Activated CD8-positive, alpha-beta memory T cell treated with anti-CD3 and anti-CD28 coated beads for 1 hour (primary cell): ENCODE measurements at places on chromosomes 5 and 9.

DNA sequence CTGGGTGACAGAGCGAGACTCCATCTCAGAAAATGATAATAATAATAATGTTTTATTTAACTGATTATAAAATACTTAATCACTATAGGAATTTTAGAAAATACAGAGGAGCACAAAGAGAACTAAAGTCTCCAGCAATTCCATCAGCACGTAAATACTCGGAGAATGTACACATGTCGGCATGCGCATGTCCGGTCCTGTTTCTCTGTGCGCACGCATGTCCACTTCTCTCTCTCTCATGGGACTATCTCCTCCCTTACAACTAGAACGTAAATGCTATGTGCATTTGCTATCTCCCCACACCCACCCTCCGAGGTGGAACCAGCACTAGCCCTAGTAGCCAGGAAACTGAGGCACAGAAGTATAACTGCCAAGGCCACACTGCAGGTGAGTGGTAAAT, 19.0 kb downstream of the CCNJL start:
- DNase-seq: no peak

- DNase-seq: no peak
Measured at GRCh38 chr5:61802456-61802855, 470.4 kb downstream of the ZSWIM6 start.

GRCh38 chr5:123099514-123100151, 10.6 kb downstream of the PRDM6 start:
- DNase-seq: no peak

DNA sequence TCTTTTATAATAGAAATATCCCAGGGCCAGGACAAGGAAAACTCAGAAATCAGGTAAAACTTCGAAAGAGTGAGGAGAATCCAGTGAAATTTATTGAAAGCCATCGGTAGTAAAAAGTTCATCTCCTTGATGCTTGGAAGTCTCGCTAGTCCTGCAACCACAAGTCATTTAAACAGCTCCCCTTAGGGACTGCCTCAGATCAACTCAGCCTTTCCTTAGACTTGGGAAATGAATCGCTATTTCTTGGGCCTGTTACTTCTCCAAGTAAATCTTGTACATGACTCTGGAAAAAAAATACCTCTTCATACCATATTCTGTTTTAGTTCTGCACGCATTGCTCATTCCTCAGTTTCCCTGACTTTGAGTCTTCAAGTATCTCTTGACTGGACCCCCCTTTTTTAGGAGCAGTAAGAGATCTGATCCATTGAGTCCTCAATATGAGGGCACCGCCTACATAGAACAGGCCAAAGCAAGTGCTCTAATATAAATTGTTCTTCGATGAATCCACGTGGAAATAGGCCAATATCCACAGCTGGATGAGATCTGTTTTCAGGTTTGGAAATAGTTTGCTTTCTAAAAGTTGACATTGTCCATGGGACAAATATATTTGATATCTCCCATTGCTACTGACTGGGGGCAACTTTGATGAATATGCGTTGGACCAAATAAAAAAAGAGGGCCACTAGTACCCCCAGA, 114.2 kb downstream of the PRDM6 start:
- DNase-seq: no peak

GRCh38 chr5:110288766-110289511, 437.5 kb downstream of the TMEM232 start:
- DNase-seq: no peak

GRCh38 chr5:168268949-168269936, 22.2 kb upstream of the WWC1 start:
- no peak for DNase-seq
